ENCODE measurements at places on chromosomes 7 and 10.

DNA sequence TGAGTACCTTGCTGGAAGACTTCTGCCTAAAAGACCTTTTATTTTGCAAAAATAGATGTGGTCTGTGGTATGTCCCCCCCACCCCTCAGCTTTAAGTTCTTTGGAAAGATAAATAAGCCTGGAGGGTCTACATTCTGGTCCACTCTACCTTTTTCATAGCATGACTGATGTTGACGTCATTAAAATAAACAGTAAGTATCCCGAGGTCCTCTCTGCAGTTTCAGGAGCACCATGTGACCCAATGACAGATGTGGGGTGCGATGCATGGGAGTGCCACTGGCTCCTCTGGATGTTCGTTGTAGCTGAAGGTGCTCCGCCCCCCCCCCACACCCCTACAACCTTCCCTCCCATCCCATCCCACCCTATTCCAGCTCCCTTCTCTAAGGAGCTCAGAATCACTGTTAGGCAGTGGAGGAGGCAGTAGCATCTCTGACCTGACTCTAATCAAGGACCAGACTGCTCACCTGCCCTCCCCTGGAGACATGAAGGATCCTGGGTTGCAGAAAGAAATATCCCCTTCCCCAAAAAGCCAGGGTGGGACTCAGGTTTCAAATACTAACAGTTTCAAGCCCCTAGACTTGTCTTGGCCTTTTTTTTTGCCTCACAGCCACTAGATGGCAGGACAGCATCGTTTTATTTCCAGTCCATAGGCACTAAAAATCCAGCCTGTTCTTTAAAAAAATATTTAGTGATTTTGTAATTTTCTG is 25.1 kb downstream of the CASP7 start:
- DNase-seq: peak; percentile 72

- no peak for DNase-seq
These were observed 57.5 kb downstream of the EXOC4 start for GRCh38 chr7:133310232-133310862.

GRCh38 chr7:38306171-38306570 is 32.7 kb upstream of the TARP start:
- DNase-seq: no peak

DNA sequence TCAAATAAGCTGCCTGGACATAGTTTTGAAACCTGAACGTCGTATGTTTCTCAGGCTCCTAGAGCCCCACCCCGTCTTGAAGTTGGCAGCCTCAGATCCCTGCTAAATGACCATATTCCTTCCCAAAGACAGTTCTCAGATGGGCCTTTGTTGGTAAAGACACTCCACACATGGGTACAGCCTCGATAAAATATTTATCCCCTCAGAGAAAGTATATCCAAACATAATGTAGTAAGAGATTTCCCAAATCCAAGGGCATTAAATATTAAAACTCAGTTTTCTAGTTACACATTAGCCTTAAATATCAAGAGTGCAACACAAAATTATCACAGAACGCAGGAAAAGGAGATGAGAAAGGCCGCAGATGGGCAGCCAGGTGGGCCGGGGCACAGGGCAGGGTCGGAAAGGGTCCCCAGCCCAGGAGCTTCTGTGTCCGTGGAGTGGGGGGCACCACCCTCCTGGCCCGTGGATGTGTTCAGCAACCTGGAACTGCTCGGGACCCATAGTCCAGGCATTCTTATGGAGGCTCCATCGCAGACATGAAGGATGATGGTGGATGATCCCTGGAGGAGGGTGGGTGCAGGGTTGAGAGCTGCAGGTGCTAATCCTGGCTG is 1.5 kb upstream of the CFAP46 start:
- no peak for DNase-seq

DNA sequence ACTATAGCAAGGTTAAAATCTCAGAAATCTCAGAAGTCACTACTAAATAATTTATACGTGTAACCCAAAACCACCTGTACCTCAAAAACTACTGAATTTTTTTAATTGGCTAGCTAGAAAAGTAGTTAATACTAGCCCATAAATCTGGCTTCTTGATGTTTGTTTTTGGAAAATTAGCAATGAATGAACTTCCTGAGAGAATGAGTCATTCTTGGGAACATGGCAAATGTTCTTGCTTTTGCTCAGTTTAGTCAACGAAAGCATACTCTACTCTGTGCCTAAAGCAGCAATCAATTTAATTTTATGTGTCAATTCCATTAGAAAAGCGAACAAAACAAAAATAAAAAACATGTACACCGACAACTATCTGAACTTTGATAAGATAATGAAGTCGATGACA is 69.2 kb downstream of the SEMA3E start:
- DNase-seq: no peak

- peak; percentile 10 for DNase-seq
These were observed 93.7 kb downstream of the MDFIC start for GRCh38 chr7:115015619-115016018.

DNA sequence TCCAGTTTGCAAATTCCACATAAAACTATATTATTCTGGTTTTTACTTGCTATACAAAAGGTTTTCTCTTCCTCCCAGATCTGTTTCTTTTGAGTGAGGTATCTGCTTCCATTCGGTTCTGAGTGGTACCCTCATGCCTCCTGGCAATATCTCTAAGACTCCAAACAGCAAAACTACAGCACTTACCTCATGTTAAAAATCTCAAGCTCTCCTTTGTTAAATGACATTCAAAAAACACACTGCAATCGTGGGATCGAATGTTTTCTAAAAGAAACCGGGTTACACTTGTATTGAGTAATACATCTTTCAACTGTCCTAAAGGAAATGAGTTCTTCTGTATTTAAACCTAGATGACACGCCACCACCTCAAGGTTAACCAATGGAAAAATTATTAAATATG is 11.1 kb downstream of the YWHAG start:
- DNase-seq: no peak

DNA sequence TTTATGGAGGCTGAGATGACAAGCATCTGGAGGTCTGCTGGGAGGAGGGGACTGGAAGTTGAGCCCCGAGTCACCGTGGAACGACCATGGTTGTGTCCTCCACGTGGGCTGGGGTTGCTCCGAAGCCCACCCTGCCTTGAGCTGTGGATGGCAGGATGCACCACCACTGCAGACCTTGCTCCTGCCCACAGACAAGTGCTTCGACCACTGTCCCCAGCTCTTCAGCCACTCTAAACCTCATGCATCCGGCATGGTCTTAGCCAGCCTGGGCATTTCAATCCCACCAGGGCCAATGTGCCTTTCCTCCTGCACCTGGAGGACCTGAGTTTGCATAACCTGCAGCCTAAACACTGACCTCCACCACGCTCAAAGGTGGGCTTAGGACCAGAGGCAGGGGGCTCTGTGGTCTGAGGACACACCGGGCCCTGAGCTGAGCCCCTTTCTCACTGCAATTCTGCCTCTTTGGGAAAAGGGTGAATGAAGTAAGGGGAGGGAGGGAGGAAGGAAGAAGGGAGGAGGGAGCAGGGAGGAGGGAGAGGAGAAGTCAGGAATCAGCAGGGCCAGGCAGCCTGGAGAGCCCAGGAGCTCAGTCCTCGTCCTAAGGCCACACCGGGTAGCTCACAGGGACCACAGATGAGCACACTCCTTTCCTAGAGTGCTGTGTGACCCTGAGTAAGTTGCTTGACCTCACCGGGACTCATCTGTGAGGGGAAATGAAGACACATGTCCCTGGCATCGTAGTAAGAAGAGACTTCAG is 44.8 kb upstream of the DNAAF5 start:
- no peak for DNase-seq

DNA sequence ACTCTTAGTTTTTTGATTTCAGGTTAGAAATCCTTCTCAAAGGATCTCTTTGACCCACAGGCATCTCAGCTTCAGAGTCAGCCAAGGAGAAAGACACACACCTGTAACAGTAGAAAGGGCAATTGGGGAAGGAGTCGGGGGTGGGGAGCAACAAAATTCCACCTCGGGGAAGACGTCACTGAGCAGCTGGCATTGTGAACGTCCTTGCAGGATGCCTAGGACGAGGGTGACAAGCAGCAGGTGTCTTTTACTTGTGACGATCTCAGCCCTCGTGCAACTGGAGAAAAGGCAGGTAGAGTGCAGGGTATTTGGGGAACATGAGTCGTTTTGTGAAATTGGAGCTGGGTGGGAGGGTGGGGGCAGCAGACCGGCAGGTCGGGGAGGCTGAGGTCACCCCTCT is 627.0 kb downstream of the ACTR3B start:
- no peak for DNase-seq

- DNase-seq: no peak
These were observed 48.8 kb upstream of the CARD11 start for GRCh38 chr7:3092468-3092867.

DNA sequence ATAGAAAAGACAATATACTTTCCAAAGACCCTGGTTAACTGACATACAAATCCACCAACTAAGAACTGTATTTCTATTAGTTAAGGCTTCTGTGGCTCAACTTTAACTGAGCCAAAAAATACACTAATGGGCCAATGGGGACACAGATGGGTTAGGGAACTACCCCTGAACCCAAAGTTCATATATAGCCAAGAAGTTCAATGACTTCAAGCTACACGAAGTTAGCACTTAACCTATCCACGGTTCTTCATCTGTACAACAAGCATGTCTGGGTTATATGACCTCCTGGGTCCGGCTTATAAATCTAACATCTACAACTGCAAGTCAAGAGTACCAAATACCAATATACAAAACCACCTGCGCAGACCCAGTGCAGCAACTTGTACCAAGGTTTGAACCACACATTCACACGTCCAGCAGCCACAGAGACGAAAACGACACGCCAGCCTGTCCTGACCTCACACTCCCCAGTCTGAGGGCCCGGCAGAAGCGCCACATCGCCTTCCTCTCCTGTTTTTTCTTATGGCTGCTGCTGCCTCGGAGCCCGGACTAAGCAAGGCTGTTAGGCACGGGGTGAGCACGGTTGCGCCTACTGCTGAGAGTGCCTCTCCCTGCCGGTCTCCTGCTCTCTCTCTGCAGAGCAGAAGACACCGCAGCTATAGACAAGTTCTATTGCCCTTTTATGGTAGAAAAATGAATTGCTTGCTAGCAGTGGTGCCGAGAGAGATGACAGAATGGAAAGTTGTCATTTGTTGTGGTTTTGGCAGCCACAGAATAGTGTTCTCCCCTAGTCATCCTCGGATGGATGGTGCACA is 86.3 kb downstream of the RNF216 start:
- DNase-seq: no peak

DNA sequence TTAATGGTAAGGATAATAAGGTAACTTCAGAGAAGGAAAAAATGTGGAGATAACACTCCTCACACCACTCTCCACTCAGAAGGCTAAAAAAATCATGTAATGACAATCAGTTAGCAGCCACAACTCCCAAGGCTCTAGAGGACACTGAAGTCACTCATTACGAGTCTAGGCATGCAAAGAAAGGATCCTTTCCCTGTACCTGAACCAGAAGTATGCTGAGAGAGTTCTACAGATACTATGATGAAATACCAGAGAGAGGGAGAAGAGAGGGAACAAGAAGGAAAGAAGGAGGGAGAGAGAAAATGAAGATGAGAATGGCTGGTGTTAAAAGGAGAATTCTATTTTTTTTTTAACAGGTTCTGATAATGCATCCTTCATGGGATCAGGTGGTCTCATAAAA is 224.3 kb upstream of the PLXNA4 start:
- no peak for DNase-seq

DNA sequence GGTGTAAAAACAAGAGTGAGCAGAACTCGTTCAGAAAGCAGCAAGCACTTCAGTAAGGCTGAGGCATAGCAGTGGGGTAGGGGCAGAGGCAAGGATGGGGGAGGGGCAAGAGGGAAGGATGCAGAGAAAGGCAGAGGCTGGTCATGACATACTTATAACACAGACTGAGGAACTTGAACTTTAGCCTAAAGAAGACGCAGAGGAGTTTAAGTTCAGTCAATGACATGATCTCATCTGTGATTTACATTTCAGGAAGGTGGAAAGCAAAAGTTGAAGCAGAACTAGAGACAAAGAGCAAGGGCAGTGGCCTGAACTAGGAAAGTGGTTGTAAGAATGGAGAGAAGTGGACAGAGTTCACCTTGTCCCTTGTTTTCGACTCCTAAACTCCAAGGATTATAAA is 15.8 kb downstream of the MACC1 start:
- peak; percentile 75 for DNase-seq

DNA sequence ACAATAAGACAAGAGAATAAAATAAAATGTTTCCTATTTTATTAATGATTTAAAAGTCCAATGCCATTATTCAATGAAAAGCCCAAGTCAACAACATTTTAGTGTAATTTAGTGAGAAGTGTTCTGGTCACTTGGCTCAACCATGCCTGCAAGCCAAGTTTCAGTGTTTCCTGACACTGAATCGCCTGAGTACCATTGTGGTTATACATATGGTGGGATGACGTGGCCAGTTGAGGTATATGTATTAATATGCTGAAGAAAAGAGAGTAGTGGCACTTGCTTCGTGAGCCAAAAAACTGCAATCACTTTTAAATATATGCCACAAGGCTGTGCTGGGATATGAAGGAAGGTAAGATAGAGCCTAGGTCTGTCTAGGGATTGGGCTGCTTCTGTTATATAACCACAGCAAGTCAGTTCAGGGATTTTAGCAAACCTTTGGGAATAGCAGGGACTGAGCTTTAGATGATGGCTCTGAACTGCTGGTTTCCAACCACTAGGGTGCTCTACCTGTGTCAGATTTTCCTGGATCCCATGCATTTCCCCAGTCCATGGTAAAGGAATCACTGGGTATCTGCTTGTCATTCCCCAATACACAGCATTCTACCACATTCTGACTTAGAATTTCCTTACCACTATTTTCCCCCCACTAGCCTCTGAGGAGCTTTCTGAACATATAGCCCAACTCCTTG is 214.0 kb upstream of the PRPS1L1 start:
- peak; percentile 60 for DNase-seq

DNA sequence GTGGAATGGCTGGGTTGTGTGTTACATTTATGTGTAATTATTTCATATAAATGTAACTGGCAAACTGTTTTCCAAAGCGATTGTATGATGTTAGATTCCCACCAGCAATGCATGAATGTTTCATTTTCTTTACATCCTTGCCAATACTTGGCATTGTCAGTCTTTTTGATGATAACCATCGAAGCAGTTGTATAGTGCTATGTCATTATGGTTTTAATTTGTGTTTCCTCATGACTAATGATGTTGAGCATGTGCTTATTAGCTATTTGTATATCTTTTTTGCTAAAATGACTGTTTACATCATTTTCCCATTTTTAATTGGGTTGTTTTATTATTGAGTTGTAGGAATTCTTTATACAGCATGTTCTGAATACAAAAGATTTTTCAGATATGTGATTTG is 22.3 kb downstream of the AHCYL2 start:
- DNase-seq: no peak

DNA sequence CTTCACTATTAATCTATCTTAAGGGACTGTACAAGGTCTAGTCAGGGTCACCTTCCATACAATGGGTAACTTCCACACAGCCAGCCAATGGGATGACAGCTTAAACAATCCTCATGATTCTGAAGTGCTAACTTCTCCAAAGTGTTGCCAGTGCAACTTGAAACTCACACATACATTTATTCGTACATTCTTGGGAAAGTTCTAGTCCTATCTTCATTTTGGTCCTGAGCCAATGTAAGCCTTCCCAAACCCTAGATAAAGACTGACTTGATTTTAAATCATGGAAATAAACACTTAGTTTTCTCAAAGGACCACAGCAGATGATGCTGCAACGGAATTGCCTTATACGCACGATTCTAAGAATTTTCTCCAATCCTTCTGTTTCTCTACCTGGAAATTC is 117.5 kb upstream of the COL1A2 start:
- DNase-seq: no peak

- DNase-seq: no peak
These were observed 679.3 kb upstream of the IGFBP3 start for GRCh38 chr7:46600340-46600739.

- DNase-seq: no peak
These were observed 2.2 kb upstream of the LHPP start for GRCh38 chr10:124459395-124459794.

Measured in GM23338 (cell line).